ENCODE measurements at places on chromosomes 4 and X. TPM values are rescaled to one million over a fixed set of nuclear protein-coding genes. Genes with fewer than 3 reads are reported as not detected.

- DNase-seq = no peak
- H3K4me3 ChIP-seq = peak overlapping the region; percentile 40
- H3K27me3 ChIP-seq = no peaks in the 10 kb centered on the region
- peaks cover 17% of the 10 kb centered on the region for H3K4me1 ChIP-seq
- peak overlapping the region; percentile 93 for H3K27ac ChIP-seq
Observed at GRCh38 chr4:53132132-53132891, 233.5 kb downstream of the SCFD2 start.

DNA sequence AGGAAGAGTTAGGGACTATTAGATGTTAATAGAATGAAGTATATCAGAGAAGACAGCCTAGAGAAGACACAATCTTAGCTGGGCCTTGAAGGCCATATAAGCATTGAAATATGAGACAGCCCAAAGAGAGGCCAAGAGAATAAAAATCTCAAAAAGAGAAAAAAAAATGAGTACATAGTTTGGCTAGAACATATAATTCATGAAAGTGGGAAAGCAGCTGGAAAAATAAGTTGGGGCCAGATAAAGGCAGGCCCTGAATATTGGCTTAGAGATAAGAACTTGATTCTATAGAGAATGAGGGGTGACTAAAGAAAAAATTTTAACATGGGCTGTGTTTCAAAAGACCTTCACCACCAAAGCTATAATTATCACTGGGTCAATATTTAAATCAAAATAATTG, 7.4 kb upstream of the UTP3 start:
- H3K36me3 ChIP-seq = no peaks in the 10 kb centered on the region
- H3K27me3 ChIP-seq = peaks cover 3% of the 10 kb centered on the region
- H3K4me1 ChIP-seq = peaks cover 20% of the 10 kb centered on the region
- DNase-seq = no peak
- H3K4me3 ChIP-seq = no peak overlapping the region

- no peaks in the 10 kb centered on the region for H3K36me3 ChIP-seq
- no peak overlapping the region for H3K4me3 ChIP-seq
- H3K27ac ChIP-seq = no peak overlapping the region
- DNase-seq = no peak
- peaks cover 6% of the 10 kb centered on the region for H3K27me3 ChIP-seq
- H3K4me1 ChIP-seq = peaks cover 4% of the 10 kb centered on the region
Observed at GRCh38 chr4:139886798-139887197, 221.2 kb downstream of the MGST2 start.

DNA sequence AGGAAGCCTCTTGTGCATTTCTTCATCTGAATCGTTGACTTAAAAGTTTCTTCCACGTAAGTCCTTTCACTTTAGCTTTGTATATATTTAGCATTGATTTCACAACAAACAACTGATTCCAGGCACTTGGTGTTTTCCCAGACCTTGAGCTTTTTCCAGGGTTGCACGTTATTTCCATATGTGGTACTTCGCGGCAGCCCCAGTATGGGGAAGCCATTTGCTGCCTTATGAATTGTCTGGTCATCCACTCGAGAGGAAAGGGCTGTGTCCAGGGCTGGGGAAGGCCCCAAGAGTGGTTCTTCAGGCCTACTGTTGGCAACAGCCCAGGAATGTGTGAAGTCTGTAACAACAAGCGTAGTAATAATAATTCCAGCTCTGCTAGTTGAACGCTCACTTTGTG, 2.8 kb upstream of the TLR8 start:
- H3K27ac ChIP-seq = no peak overlapping the region
- H3K4me1 ChIP-seq = peaks cover 4% of the 10 kb centered on the region
- H3K36me3 ChIP-seq = no peaks in the 10 kb centered on the region
- H3K4me3 ChIP-seq = no peak overlapping the region
- DNase-seq = no peak

GRCh38 chr4:102585329-102585728, 84.2 kb downstream of the NFKB1 start:
- peaks cover 67% of the 10 kb centered on the region for H3K4me1 ChIP-seq
- peak overlapping the region; percentile 61 for H3K27ac ChIP-seq
- peak overlapping the region; percentile 36 for H3K4me3 ChIP-seq
- H3K27me3 ChIP-seq = no peaks in the 10 kb centered on the region
- H3K36me3 ChIP-seq = peaks cover 73% of the 10 kb centered on the region
- no peak for DNase-seq

Gene NAA11
- total RNA-seq = not detected

Gene MAOB
- not detected for total RNA-seq

Gene DCX
- not detected for total RNA-seq

Gene RENBP
- total RNA-seq = 13.7 TPM

Gene DAPP1
- 28.4 TPM for total RNA-seq

Gene HOPX
- total RNA-seq = 88.5 TPM

Gene SYN1
- 0.49 TPM for total RNA-seq
